Skin of body (tissue), 3 donors: ENCODE measurements at places on chromosomes 16 and 17. TPM values are rescaled to one million over a fixed set of nuclear protein-coding genes. Genes with fewer than 3 reads are reported as not detected.
A peak's percentile ranks its signal among the peaks of the same experiment; 100 is the strongest.

The CLEC18C gene
- total RNA-seq: not detected

The NPB gene
- total RNA-seq: 0.59 TPM

The GJD3 gene
- not detected for total RNA-seq

DNA sequence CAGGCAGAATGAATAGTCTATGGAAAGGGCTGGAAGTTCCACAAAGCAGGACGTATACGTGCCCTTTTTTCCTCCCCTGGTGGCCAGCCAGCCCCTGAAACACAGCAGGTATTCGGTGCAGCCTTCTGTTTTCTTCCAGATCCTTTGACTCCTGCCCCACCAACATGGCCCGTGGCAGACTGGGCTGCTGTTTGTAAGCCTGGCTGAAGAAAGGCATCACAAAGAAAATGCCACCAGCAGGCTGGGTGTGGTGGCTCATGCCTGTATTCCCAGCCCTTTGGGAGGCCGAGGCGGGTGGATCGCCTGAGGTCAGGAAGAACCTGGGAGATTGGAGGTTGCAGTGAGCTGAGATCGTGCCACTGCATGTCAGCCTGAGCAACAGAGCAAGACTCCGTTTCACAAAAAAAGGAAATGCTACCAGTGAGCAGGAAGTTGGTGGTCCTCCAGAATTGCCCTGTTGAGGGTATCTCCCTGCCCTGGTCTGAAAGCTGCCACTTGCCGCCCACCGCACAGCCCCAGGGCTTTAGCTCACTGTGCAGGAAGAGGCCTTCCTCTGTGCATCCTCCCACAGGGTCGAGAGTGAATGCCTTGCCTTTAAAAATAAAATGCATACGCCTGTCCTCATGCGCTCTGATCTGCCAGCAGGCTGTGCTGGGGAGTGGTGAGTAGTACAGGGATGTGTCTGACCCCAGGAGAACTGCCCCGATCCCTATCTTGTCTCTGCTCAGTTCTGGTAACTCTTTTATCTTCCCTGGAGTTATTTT, 587.7 kb downstream of the MAF start:
- DNase-seq: no peak

DNA sequence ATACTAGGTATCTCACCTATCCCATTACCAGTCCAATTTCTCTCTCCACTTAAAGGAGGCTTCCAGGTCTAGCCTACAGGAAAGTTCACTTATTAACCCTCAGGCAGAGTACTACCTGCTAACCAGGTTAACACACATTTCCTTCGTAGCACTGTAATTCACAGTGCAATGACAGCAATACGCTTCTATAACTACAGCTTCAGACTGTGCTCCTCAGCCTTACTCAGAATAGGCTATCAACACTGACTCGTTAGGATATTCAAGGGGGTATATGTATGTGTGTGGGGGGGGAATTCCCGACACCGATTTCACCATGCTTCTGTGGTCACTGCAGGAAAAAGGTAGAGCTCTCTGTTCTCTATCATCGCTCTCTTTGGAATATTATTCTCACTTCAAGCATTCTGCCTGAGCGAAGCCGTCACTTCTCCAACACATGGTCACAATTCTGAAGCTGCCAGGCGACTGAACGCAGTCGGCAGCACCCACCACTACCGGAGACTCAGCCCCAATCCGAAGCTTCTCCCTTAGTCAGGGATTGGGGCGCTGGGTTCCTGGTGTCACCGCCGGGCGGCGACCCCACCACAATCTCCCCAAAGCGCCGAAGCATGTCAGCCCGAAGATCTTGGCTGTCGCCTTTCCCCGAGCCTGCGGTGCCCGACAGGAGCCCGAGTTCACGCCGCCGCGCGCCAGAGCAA, 618 bp downstream of the GGA3 start:
- no peak for DNase-seq

DNA sequence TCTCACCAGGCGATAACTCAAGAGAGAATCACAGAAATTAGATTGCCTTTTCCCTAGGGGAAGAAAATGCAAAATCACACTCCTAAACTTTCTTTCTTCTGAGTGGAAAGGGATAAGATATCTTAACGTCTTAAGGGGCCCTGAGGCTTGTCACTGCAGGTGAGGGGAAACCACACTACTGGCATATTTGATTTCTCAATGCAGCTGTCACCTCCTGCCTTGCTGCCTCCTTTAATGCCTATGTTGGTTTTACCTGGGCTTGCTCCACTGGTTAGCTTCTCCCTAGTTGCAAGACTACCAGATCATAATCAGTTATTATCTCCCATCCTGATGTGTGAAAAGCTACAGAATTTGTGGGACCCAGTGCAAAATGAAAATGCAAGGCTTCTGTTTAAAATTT, 4.5 kb upstream of the HERPUD1 start:
- no peak for DNase-seq

- peak; percentile 43 for DNase-seq
Observed at GRCh38 chr17:50214976-50215760, 13.7 kb upstream of the COL1A1 start.
